Purkinje cell (primary cell): ENCODE measurements at places on chromosomes 6 and 20. TPM values are rescaled to one million over a fixed set of nuclear protein-coding genes. Genes with fewer than 3 reads are reported as not detected.

The TMC2 gene
- 0.54 TPM in 1 of 2 replicates, not detected in the other for polyA plus RNA-seq

The DDX43 gene
- not detected in 2 replicates for polyA plus RNA-seq

The OR2H2 gene
- polyA plus RNA-seq = 12.3 and 14.3 TPM in 2 replicates

The EPB41L1 gene
- polyA plus RNA-seq = 10.3 and 15.2 TPM in 2 replicates

The MATN4 gene
- not detected in 2 replicates for polyA plus RNA-seq

The CTCFL gene
- polyA plus RNA-seq = 0.63 TPM in 1 of 2 replicates, not detected in the other

The C6orf15 gene
- polyA plus RNA-seq = not detected in 2 replicates

The ABHD16B gene
- polyA plus RNA-seq = not detected in 2 replicates

The HLA-DOA gene
- not detected in 2 replicates for polyA plus RNA-seq

The KIF25 gene
- 5.7 and 13.7 TPM in 2 replicates for polyA plus RNA-seq

The SIRPG gene
- polyA plus RNA-seq = 4.9 TPM in 1 of 2 replicates, not detected in the other

The RIMS1 gene
- 10.0 and 10.4 TPM in 2 replicates for polyA plus RNA-seq

The OR2J2 gene
- polyA plus RNA-seq = not detected in 2 replicates

The TRIM10 gene
- not detected in 2 replicates for polyA plus RNA-seq

The CFAP61 gene
- polyA plus RNA-seq = 3.3 and 12.1 TPM in 2 replicates

The HLA-B gene
- polyA plus RNA-seq = 164 and 256 TPM in 2 replicates

The BYSL gene
- 9.8 and 13.2 TPM in 2 replicates for polyA plus RNA-seq

The SNTA1 gene
- polyA plus RNA-seq = 4.0 and 5.5 TPM in 2 replicates

The KCNQ2 gene
- 8.7 and 11.4 TPM in 2 replicates for polyA plus RNA-seq

The BMP2 gene
- polyA plus RNA-seq = 0.78 and 0.79 TPM in 2 replicates

The NFATC2 gene
- polyA plus RNA-seq = 0.20 TPM in 1 of 2 replicates, not detected in the other

The SHLD1 gene
- 10.0 and 12.8 TPM in 2 replicates for polyA plus RNA-seq

The NKAIN4 gene
- polyA plus RNA-seq = 1.3 and 2.3 TPM in 2 replicates

The PPP1R3G gene
- polyA plus RNA-seq = 0.10 and 0.55 TPM in 2 replicates

The CLPSL1 gene
- not detected in 2 replicates for polyA plus RNA-seq

The PLA2G7 gene
- 1.7 and 5.4 TPM in 2 replicates for polyA plus RNA-seq

The FNDC1 gene
- polyA plus RNA-seq = 0.36 TPM in 1 of 2 replicates, not detected in the other

The NKAIN2 gene
- 7.7 and 13.2 TPM in 2 replicates for polyA plus RNA-seq

The BHLHE23 gene
- polyA plus RNA-seq = not detected in 2 replicates

The GABRR2 gene
- polyA plus RNA-seq = not detected in 2 replicates

The MDN1 gene
- polyA plus RNA-seq = 18.9 and 24.3 TPM in 2 replicates

The KHDRBS2 gene
- 20.4 and 20.7 TPM in 2 replicates for polyA plus RNA-seq

The FAM162B gene
- polyA plus RNA-seq = not detected in 2 replicates

The CEP162 gene
- 7.1 and 7.3 TPM in 2 replicates for polyA plus RNA-seq

The CDK5RAP1 gene
- 31.7 and 37.6 TPM in 2 replicates for polyA plus RNA-seq

The NTSR1 gene
- polyA plus RNA-seq = not detected in 2 replicates

The KCNK5 gene
- not detected in 2 replicates for polyA plus RNA-seq

The ITPR3 gene
- 0.03 TPM in 1 of 2 replicates, not detected in the other for polyA plus RNA-seq

The CD40 gene
- polyA plus RNA-seq = 0.47 and 1.5 TPM in 2 replicates

The SPTLC3 gene
- 0.46 and 1.5 TPM in 2 replicates for polyA plus RNA-seq

The LY6G6D gene
- not detected in 2 replicates for polyA plus RNA-seq

The ASXL1 gene
- polyA plus RNA-seq = 2.5 and 4.8 TPM in 2 replicates

The BPIFA1 gene
- not detected in 2 replicates for polyA plus RNA-seq

The CCM2L gene
- 0.13 TPM in 1 of 2 replicates, not detected in the other for polyA plus RNA-seq

The CCN6 gene
- polyA plus RNA-seq = 0.74 and 1.5 TPM in 2 replicates

The PPIL6 gene
- 16.7 and 18.1 TPM in 2 replicates for polyA plus RNA-seq

The EBF4 gene
- 0.52 TPM in 1 of 2 replicates, not detected in the other for polyA plus RNA-seq

The R3HDML gene
- polyA plus RNA-seq = not detected in 2 replicates

The EYS gene
- 0.56 and 0.91 TPM in 2 replicates for polyA plus RNA-seq

The HCRTR2 gene
- polyA plus RNA-seq = not detected in 2 replicates

The BTN3A1 gene
- 3.4 and 4.4 TPM in 2 replicates for polyA plus RNA-seq

The VSX1 gene
- 0.16 and 1.5 TPM in 2 replicates for polyA plus RNA-seq

The POPDC3 gene
- polyA plus RNA-seq = 13.0 and 13.5 TPM in 2 replicates

The KCNB1 gene
- polyA plus RNA-seq = 10.3 and 12.3 TPM in 2 replicates

The PRSS16 gene
- polyA plus RNA-seq = 3.6 and 6.3 TPM in 2 replicates
